A549 treated with RU486 at 1 μM for 4 hours (cell line): ENCODE measurements at places on chromosomes 2 and 18. TPM values are rescaled to one million over a fixed set of nuclear protein-coding genes. Genes with fewer than 3 reads are reported as not detected.

Gene DSEL
- total RNA-seq: 0.22 to 0.39 TPM (median 0.31 TPM) in 5 replicates

Gene CAPG
- total RNA-seq: 82.4 to 117 TPM (median 86.5 TPM) in 5 replicates

Gene MEP1B
- total RNA-seq: 0.06 TPM in 1 of 5 replicates, not detected in the others

Gene ABHD1
- total RNA-seq: 0.75 to 1.5 TPM (median 1.3 TPM) in 5 replicates
